Spleen (tissue), 13 donors: ENCODE measurements at places on chromosomes 4 and X.

- no peak for DNase-seq
Measured at GRCh38 chr4:31294655-31295480, 574.7 kb downstream of the PCDH7 start.

GRCh38 chrX:108696690-108697089, 39.7 kb downstream of the IRS4 start:
- no peak for DNase-seq

- no peak for DNase-seq
Measured at GRCh38 chr4:159606835-159607234, 504.0 kb downstream of the RAPGEF2 start.

GRCh38 chr4:119604266-119604665, 24.3 kb downstream of the PDE5A start:
- DNase-seq, result no peak

- no peak for DNase-seq
Measured at GRCh38 chr4:142984871-142985585, 138.9 kb upstream of the INPP4B start.

- no peak for DNase-seq
Measured at GRCh38 chr4:95551653-95552052, 2.9 kb upstream of the UNC5C start.

DNA sequence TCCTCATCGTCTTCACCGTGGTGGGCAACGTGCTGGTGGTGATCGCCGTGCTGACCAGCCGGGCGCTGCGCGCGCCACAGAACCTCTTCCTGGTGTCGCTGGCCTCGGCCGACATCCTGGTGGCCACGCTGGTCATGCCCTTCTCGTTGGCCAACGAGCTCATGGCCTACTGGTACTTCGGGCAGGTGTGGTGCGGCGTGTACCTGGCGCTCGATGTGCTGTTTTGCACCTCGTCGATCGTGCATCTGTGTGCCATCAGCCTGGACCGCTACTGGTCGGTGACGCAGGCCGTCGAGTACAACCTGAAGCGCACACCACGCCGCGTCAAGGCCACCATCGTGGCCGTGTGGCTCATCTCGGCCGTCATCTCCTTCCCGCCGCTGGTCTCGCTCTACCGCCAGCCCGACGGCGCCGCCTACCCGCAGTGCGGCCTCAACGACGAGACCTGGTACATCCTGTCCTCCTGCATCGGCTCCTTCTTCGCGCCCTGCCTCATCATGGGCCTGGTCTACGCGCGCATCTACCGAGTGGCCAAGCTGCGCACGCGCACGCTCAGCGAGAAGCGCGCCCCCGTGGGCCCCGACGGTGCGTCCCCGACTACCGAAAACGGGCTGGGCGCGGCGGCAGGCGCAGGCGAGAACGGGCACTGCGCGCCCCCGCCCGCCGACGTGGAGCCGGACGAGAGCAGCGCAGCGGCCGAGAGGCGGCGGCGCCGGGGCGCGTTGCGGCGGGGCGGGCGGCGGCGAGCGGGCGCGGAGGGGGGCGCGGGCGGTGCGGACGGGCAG, 792 bp downstream of the ADRA2C start:
- DNase-seq, result no peak

DNA sequence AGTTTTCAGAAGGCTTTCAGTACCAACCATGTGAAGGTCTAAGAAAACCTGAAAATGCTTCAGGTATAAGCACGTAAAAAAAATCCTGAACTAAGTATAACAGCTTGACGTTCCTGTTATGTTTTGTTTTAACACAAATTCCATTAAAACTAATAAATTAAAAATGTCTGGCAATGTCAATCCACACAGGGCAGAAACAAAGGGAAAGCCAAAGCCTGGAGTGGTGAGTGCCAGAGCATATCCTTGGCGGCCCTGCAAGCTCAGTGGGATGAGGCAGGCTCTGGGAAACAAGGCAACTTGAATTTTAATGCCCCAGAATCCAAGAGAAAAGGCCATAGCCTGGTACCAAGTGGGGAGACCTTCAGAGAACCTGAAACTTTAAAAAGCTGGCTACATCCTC, 78.2 kb downstream of the EPHA5 start:
- DNase-seq, result no peak

GRCh38 chr4:141448490-141448889, 187.9 kb upstream of the IL15 start:
- DNase-seq, result no peak

DNA sequence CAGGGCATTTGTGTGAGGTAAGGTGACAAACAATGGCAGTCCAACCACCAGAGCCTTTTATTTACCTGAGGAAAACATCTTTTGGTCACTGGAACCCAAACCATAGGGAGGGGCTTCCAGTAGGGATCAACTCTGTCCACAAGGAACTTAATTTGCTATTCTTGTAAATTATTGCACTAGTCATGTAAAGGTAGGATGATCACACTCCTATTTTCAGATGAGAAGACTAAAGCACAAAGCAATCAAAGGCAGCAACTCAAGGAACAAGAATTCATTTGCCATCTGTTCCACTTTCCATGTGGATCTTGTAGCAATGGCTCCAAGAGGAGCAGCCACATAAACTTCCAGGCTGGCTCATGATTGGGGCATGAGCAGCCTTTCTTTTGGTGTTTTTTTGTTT, 35.3 kb downstream of the CD99L2 start:
- DNase-seq, result no peak

DNA sequence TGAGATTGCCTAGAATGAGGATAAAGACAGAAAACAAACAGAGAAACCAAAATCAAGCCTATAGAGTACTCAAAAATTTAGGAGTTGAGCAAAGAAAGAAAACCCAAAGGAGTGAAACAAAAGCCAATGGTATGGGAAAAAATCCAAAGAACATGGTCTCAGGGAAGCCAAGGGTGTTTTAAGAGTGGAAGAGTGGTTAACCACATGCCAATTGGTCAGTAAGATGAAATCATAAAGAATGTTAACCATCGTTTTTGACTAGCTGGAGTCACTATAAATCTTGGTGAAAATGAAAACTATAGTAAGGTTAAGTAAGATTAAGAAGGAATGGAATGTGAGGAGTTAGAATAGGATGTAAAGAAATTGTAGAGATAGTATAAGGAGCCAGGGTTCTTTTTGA, 64.7 kb upstream of the RPL34 start:
- no peak for DNase-seq

DNA sequence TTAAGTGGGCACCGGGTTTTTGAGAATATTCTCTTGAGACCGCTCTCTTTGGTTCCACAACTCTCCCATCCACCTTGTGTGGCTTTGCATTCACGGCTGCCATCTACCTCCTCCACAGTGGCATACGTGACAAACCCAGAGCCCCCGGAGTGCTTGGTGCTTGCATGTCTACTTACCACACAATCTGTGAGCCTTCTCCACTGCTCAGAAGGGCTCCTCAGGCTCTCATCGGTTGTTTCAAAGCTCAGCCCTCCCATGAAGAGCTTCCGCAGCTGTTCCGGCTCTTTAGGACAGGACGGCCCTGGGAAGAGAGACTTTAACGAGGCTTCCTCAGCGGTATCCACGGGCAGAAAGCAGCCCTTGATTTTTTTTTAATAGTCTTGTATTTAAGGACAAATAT, 167.6 kb upstream of the ANK2 start:
- no peak for DNase-seq

DNA sequence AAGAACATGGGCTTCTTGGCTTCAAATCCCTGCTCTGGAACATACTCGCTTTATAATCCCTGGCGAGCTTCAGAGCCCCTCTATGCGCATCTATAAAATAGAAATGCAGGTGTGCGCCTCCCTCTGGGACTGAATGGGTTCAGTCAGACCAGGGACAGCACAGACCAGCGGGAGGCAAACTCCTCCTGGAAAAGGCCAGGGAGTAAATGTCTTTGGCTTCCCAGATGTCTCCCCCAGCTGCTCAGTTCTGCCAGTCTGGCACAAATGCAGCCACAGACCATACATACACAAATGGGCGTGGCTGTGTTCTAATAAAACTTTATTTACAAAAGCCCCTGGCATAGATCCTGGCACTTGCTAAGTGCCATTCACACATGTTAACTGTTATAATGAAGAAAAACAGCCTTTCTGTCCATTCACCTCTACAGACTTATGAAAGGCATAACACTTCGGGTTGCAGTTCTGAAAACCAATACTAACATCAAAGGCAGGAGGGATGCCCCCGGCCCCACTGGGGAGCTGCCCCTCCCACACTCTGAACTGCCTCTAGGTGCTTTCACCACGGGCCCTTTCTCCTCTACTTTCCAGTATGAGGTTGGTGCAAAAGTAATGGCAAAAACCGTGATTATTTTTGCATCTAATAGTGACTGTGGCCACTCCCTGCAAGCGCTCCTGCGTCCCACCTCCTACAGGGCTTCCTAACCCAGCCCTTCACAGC, 4.6 kb downstream of the JAKMIP1 start:
- DNase-seq, result peak; percentile 39

- DNase-seq, result peak; percentile 91
Measured at GRCh38 chr4:148444296-148445070, 2.3 kb upstream of the NR3C2 start.

DNA sequence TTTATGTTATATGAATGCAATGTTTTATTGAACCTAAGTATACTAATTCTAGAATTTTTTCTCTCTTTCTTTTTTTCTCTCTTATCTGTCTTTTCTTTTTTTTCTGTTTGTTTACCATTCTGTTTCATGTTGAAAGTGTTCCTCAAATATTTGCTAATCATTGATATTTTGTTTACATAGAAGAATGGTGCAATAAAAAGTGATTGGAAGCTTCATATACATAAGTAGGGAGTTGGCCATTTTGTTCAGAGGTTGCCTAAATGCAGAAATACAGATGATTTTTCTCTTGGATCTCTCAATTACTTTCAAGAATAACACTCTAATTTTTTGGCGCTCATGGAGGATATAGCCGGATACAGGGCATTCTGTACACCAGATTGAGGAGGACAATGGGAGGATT, 5.7 kb upstream of the SERTM2 start:
- no peak for DNase-seq

- DNase-seq, result no peak
Measured at GRCh38 chr4:30722092-30722358, 1.9 kb downstream of the PCDH7 start.

DNA sequence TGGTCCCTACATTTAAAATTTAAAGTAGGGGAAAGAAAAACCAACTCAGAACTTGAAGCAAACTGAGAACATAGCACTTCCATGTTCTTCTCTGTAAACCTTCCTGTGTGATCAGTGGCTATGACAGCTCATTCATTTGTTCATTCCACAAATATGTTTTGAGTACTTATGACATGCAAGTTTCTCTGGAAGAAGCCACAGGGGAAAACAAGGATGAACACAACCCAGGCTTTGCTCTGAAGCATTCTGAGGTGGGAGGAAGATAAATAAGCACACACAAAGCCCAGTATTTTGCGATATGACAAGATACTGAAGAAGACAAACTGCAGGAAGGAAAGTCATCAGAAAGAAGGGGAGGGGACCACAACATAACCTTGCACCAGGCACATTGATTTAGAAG, 96.4 kb downstream of the CHIC2 start:
- no peak for DNase-seq
